Mucosa of gallbladder (tissue), 1 donor: ENCODE measurements at places on chromosomes 7 and 10.

DNA sequence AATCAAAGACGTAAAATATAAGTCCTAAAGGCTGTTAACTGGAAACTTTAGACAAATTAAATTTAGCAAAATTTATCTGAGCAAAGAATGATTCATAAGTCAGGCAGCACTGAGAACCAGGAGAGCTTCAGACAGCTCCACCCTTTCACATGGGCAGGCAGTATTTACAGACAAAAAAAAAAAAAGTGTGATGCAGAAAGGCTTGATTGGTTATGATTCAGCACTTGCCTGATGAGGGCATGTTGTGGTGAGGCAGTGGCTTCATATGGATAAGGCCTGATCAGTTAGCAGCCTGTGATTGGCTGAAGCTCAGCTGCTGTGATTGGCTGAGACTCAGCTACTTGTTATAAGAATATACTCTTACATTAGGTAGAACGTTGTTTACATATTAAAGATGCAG lies 495.4 kb upstream of the POM121L12 start:
- DNase-seq: no peak

DNA sequence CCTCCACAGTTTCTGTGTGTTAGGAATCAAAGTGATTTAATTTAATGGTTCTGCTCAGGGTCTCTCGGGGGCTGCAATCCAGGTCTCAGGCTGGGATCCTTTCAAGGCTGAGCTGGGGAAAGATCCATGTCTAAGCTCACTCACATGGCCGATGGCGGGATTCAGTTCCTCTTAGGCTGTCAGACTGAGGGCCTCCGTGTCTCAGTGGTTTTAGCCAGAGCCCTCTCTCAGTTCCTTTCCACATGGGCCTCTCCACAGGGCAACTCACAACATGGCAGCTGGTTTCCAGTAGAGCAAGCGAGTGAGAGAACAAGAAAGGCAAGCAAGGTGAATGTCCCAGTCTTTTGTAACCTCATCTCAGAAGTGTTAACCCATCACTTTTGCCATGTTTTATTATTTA lies 26.9 kb downstream of the CAV1 start:
- no peak for DNase-seq

DNA sequence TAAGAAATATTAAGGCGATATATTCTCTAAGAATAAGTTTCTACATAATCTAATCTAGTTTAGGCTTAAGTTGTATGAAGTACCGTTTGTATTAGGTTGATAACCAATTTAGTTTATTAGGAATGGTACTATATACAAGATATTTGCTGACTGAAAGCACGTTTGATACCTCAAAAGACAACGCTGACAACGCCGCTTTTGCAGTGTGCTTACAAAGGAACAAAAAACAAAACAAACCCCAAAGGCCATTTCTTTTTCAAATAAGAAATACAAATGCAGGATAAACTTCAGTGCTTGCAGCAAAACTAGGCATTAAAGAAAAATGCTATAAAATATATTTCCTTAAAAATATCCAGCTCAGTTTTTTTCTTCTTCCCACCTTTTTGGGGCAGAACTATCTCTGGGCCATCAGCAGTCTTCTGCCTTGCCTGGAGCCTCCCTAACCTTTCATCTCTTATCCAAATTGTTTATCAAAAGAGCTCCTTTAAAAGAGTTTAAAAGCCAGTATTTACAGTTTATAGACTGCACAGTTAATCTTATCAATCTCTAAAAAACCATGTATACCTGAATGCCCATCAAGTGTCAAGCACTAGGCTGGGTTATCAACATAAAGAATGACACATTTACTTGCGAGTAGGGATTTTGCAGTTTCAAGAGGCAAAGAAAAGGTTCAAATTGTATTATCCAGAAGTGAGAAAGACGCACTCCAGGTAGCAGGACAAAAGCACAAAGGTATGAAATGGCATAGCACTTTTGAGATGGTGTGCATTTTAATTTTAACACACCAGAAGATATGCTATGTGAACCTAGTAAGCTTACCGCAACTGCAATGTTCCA lies 4.1 kb upstream of the KMT2E start:
- DNase-seq: no peak

DNA sequence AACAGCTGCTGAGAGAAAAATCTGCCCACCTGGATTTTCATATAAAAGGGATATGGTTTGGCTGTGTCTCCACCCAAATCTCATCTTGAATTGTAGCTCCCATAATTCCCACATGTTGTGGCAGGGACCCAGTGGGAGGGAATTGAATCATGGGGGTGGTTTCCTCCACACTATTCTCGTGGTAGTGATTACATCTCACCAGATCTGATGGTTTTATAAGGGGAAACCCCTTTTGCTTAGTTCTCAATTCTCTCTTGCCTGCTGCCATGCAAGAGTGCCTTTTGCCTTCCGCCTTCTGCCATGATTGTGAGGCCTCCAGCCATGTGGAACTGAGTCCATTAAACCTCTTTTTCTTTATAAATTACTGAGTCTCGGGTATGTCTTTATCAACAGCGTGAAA lies 20.8 kb upstream of the MKI67 start:
- no peak for DNase-seq

- DNase-seq: no peak
Observed at GRCh38 chr10:69439350-69439739, 11.9 kb upstream of the TSPAN15 start.

- DNase-seq: no peak
Observed at GRCh38 chr10:43892062-43892770, 243.5 kb upstream of the ZNF32 start.

DNA sequence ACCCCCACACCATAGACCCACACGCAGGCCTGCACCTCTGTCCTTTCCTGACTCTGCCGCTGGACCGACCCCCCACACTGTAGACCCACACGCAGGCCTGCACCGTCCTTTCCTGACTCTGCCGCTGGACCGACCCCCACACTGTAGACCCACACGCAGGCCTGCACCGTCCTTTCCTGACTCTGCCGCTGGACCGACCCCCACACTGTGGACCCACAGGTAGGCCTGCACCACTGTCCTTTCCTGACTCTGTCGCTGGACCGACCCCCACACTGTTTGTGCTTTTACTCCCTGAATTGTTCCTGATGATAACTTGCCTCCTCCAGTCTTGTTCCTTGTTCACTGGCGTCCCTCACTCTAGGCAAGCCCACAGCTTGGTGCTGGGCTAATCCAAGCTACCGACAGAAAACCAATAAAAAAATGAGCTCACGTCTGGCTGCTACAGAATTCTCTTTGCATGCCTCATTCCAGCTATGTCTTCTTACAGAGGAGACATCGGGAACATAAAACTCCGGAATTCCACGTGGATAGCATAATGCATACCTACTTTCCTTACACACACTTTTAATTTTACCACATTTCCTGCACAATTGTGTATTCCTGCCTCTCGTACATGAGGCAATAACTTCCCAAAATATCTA lies 494.3 kb downstream of the PTPRN2 start:
- no peak for DNase-seq

DNA sequence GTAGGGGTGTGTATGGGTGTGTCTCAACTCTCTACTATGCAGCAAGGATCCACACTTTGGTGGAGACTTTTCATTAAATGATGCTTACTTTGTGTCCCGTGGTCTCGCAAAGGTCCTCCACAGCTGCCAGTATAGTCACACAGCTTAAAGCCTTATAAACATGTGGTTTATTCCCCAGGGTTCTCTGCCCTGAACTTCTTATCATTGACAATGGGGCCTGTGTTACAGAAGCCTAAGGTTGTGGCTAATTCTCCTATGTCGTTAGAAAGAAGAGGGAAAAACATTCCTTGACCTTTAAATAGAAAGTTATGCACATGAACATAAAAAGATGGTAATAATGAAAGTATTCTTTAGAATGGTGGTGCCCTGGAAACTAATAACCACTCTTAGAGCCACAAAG lies 201.4 kb downstream of the INHBA start:
- DNase-seq: no peak

DNA sequence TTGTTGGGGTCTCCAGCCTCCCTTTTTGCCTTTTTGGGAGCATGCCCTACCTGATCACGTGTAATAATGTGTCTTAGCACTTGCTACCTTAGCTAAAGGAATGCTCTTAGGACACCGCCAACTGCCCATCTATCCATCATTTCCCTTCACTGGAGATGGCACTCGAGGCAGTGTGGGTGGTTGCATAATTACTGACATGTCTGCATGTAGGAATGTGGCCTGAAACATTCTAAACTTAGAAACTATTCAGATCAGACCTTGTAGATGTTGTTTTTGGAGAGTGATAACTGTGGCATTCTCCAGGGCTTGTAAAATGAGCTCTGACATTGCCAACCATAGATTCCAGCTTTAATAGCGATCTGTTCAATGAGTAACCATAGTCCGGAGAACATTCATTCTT lies 365.8 kb downstream of the BBS9 start:
- DNase-seq: no peak

GRCh38 chr7:140902303-140902953 lies 22.3 kb downstream of the BRAF start:
- no peak for DNase-seq

DNA sequence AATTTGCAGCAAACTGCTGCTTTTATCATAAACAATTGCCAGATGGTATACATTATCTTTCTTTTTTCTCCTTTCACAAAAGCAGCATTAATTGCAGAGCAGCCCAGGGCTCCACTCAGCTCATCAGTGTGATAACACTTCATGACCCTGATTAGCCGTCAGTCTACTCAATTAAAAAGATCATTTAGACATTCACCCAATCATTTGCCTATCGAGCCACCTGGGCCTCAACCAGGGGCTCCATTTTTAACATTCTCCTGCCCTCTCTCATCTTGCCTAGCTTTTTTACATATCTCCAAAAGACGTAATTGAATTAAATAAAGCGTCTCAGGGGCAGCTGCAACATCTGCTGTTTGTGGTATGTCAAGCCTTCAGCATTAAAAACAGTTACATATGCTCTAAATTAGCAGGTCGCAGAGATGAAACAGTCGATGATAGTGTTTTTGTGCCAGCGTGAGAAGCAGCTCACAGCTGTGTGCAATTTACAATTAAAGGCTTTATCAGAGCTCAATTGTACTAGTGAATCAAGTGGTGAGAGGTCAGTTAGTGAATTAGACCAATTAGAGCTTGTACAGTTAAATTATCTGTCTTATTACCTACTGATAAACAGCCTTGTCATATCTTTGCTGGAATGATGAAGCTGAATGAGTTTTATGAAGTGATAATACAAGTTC lies 522.5 kb downstream of the ETV1 start:
- DNase-seq: no peak
